ENCODE measurements at places on chromosomes 2 and 18.

DNA sequence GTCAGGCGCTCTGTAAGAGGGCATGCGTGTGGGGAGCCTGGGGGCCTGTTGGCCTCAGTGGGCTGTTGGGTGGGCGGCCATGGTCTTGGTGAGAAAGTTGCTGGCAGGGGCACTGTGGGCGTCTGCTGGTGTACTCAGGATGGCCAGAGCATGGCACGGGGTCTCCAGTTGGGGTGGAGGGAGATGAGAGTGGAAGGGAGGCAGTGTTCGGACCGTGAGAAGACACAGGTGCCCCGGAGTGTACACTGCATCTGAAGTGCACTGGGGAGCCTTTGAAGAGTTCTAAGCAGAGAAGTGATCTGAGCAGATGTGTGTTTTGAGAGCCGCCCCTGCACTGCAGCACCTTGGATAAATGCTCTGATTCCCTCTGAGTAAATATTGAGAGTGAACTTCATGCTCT, 150.8 kb downstream of the LDLRAD4 start:
- DNase-seq: no peak

DNA sequence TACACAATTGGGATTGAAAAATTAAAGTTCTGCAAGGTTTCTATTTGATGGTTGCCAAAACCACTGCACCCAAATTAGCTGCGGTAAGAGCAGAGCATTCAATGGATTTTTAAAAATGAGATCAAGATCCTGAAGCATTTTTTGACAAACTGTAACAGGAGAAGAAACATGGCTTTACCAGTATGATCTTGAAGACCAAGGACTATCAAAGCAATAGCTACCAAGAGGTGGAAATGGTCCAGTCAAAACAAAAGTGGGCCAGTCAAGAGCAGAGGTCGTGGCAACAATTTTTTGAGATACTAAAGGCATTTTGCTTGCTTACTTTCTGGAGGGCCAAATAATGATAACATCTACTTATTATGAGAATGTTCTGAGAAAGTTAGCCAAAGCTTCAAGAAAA, 186.8 kb downstream of the RDH14 start:
- no peak for DNase-seq

- DNase-seq: no peak
Measured at GRCh38 chr18:70553245-70553935, 264.5 kb downstream of the SOCS6 start.

DNA sequence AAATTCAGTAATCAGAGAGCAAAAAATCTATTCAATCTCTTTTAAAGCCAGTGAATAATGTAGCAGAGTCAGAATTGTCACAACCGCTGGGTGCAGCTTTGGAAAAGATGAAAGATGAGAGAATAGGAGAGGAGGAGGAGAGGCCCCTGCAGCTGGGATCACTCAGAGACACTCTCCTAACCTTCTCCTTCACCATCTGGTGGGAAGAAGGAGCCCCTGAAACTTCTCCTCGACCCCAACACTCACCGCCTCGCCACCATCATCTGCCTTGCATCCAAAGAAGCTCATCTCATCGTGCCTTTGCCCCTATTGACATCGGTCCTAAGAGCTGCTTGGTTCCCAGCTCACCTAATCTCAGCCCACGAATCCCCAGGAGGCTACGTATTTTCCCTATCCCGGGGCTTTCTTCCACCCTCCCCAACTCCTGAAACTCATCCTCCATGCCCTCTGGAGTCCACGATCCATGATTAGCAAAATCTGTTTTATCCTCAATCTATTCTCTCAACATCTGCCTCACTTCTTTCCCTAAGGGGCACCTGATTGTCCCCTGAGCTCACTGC, 58.5 kb downstream of the PKDCC start:
- DNase-seq: no peak

- DNase-seq: no peak
Measured at GRCh38 chr18:74023220-74023619, 124.4 kb downstream of the FBXO15 start.

DNA sequence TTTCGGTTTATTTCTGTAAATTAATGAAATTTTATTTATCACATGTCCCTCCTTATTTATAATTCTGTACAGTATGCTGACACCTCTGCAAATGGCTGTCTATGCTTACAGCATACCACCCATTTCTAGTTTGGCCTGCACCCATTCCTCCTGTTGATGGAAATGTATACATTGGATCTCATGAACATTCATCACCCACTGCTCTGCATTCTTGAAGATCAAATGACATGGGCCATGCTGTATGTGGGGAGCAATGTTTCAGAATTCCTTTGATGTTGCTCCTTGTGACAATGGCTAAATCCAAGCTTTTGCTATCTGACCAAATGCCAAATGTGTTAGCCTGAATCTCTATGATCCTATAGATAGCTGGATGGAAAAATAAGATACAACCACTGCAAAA, 55.3 kb upstream of the ITGB6 start:
- DNase-seq: no peak

- DNase-seq: no peak
Measured at GRCh38 chr2:143955401-143956065, 564.4 kb downstream of the ZEB2 start.

GRCh38 chr2:45170191-45171135, 161.2 kb upstream of the SIX2 start:
- DNase-seq: no peak

DNA sequence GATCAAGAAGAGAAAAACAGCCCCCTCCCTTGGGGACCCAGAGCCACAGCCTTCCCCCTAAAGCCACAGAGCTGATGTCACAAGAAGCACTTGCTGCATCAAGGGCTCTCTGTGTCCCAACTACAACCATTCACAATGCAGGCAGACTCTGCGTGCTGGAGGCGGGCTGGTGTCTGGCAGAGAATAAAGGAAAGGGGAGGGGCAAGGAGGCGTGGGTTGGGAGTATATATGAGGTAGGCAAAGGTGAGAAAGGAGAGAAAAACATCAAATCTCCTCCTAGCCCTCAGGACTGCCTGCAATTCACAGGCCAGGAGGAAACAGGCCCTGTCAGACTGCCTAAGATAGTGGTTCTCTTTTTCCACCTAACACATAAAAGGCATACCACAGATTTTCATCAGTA, 48.8 kb upstream of the IHH start:
- DNase-seq: no peak
